ENCODE measurements at places on chromosomes 11 and 22.

GRCh38 chr11:119991022-119991404, 146.9 kb downstream of the TRIM29 start:
- no peak for DNase-seq

- no peak for DNase-seq
Measured at GRCh38 chr11:121467471-121467870, 14.7 kb upstream of the SORL1-AS1 start.

- no peak for DNase-seq
Measured at GRCh38 chr11:70429428-70429705, 31.0 kb downstream of the CTTN start.

DNA sequence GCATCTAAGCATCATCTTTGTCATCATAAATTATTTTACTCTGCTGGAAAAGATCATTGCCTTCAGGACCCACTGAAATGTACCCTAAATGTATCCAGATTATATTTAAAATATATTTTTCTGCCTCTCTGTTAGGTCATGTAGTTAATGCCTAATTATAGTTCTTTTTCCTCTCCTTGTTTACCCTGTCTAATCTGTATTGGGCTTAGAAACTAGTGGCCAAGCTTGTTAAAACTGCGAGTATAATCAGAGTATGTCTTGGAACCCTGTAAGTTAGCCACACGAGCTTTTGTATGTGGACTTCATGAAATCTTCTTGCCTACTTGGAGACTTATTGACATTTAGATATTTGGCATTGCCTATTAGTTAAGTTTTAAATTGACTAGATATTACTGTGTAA, 55.6 kb downstream of the ARFGAP2 start:
- DNase-seq = no peak

DNA sequence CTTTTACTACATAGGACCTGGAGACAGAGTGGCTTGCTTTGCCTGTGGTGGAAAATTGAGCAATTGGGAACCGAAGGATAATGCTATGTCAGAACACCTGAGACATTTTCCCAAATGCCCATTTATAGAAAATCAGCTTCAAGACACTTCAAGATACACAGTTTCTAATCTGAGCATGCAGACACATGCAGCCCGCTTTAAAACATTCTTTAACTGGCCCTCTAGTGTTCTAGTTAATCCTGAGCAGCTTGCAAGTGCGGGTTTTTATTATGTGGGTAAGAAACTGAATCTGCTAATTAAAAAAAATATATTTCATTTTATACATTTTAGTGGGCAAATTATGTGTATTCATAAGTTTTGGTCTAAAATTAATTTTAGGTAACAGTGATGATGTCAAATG, 7.8 kb downstream of the BIRC3 start:
- DNase-seq = no peak

DNA sequence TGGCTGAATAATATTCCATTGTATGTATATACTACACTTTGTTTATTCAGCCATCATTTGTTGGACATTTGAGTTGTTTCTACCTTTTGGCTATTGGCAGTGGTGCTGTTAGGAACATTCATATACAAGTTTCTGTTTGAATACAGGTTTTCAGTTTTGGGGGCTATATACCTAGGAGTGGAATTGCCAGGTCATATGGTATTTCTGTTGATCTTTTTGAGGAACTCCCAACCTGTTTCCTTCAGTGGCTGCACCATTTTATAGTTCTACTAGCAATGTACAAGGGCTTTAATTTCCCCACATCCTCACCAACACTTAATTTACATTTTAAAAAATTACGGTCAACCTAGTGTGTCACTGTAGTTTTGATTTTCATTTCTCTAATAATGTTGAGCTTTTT, 54.6 kb downstream of the HSD17B12 start:
- DNase-seq = no peak

DNA sequence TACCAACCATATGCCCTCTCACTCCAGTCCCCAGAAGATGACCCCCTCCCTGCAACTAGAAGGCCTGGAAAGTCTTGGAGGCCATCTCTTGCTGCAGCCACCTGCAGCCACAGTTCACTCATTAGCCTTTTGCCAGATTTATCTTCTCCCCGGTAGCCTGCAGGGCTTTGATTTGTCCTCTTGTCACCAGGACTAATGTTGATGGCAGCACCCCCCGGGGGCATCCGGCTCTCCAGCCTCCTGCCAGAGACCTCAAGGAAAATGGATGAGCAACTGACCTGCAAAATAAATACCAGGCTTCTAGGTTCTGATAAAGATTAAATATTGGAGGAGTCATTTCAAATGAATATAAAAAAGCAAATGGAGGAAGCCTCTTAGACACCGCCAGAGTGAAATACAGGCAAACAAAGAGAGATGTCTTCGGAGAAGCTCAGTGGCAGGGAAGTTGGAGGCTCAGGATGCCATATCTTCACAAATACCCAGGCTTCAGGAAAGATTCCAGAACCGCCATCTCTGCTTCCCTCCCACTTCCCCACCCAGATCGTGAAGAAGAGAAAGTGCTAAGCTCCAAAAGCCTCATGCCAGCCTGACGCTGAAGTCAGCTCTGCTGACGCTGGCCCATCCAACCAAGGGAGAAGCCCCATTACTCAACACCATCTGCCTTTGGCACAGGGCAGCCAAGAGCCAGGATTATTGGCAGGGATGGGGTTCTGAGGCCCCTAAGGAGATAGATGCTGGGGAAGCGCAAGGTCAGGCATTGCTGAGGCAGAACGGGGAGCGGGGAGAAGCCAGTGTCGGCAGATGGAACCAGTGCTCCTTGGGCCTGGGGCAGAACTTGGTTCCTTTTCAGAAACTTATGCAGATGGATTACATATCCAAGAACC, 362.7 kb downstream of the CADM1 start:
- no peak for DNase-seq

- no peak for DNase-seq
Measured at GRCh38 chr11:114610984-114611944, 15.7 kb upstream of the NXPE4 start.

- peak; percentile 81 for DNase-seq
Measured at GRCh38 chr22:31084811-31085492, 3.8 kb downstream of the SMTN start.

DNA sequence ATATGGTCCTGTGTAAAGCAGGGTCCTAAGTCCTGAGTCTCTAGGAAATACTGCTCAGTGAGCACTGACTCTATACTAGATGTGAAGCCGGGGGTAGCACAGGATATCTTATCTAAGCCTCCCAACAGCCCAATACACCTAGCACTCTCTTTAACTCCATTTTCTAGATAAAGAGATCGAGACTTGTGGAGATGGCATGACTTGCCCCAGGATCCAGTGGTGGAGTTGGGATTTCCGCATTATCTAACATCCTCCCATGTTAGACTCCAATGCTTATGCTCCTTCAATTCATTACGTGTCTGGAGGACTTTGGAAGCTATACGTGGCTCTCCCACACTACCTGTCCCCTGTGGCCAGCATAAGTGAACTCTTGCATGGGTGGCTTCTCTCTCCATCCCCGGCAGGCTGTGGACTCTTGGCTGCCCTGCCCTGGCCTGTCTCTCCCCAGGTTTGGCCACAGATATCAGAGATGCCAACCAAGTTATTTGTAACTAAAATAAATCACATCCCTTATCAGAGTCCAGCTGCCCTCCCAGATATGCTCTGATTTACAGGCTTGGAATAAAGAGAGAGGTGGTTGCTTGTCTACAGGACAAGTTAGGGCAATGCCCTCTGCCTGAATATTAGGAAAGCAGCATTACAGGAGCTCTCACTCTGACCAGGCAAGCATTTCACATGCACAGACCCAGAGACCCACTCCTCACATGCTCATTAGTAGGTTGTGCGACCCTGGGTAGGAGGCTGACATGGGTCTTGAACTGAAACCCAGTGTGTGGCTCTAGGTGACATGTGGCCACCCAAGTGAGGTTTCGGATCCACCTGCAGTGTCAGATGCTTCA, 4.5 kb downstream of the CD44 start:
- no peak for DNase-seq

GRCh38 chr11:95650276-95650675, 139.3 kb downstream of the FAM76B start:
- DNase-seq = no peak

- DNase-seq = no peak
Measured at GRCh38 chr11:116651098-116651736, 121.6 kb downstream of the BUD13 start.

DNA sequence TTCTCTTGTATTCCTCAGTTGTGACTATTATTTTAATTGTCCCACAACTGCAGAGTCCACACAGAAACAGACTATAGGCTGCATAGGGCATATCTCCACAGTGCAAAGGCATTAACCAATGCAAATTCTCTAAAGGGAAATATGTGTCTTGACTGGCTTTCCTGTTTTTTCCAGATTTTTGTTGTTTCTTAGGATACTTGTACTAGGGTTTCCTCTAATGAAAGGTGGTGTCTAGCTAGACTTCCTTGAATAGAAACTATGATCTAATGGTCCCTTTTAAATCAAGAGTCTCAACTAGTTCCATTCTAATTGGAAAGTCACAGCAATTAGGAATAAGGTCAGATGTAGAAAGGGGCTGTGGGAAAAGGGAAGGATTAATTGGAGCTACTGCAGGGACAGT, 37.6 kb downstream of the SLC36A4 start:
- DNase-seq = no peak

- no peak for DNase-seq
Measured at GRCh38 chr11:26557666-26558065, 14.4 kb downstream of the MUC15 start.

- DNase-seq = no peak
Measured at GRCh38 chr22:32112380-32112779, 46.7 kb downstream of the C22orf42 start.

DNA sequence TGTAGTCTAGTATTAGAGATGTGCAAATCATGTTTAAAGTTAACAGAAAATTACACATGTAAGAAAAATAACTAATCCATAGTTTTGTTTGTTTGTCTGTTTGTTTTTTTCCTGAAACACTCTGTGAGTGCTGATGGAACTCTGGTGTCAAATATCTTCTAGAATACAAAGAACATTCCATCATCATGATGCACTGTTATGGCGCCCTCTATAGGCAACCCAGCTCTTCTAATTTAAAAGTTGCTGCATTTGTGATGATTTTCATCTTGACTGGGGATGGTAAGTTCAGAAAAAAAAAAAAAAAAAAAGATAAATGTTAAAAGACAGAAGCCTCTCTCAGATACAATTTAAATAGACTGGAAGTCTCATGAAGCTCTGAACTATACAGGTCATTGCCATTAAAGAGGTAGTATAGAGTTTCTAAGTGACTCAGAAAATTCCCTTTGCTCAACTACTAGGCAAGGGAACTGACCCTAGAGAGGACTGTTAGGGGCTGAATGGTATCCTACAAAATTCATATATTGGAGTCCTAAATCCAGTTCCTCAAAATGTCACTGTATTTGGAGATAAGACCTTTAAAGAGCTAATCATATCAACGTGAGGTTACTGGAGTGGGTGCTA, 597.2 kb upstream of the ANO3 start:
- DNase-seq = no peak

DNA sequence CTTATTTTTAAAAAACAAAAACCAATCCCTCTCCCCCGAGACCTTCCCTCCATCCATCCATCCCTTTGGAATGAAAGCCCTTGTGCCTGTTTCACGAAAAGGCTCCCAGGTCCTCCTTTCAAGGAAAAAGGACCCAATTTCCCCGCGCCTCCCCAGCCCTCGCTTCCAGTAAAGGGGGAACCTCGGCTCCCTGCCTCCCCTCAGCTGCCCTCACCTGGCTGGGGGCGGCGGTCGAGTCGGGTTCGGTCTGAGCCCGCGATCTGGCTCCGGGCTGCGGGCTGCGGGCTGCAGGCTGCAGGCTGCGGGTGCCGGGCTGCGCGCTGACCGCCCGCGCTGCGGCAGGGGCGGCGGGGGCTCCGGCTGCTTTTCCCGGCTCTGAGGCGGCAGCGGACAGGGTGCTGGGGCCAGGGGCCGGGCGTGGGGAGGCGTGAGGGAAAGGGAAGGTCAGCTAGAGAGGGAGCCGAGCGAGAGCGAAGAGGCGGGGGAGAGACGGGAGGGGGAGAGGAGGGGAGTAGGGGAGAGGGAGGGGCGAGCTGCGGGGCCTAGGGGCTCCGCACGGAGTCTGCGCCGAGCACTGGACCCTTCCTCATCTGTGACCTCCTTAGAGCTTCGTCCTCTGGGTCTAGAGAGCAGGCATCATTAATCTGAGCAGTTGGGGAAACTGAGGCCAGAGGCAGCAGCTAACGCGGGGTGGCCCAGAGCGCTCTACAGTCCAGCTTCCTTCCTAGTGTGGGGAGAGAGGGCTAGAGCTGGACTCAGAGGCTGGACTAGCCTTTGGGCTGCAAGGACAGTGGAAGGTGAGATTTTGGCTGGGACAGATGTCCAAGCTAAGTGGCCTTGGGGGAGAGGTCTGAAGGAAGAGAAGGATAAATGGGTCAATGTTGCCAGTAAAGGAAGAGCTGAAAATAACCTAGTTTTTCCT, at the start of gene C1QTNF4:
Gene C1QTNF4 (minus strand): TSS at position 478 of the 922 bp plus-strand sequence. CDS start 3,601 bp downstream, outside the sequence.
- no peak for DNase-seq

DNA sequence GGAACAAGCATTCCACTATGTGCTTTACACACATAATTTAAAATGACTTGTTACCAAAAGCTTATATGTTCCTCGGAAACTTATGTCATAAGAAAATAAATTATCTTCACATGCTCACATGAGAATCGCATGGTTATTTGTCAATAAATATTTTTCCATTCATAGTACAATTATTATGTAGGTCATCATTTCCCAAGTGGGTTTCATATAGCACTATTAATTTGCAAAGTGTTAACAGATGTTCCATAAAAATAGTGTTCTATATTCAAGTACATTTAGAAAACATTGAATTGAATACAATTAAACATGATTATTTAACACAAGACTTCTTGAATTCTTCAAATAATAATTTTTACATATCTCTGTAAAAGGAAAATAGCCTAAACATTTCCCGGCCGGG, 23.9 kb downstream of the LRRC4C start:
- DNase-seq = no peak

All from effector CD4-positive, alpha-beta T cell (primary cell).